ENCODE measurements at places on chromosomes 7 and 10.

DNA sequence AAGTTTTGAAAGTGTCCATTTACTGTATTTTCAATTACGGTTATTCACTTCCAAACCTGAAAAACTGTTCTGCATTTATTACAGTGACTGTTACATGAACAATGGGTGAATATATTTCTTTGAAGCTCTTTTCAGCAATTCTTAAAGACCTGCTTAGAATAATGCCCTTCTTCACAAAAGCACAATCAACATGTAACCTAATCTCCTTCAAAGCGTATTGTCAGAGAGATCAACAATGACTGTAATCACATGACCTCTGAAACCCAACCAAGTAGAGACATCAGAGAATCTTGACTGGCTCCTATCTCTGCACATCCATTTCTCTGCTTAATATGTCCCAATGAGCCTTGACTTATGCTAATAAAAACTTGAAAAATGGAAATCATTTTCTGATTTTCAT, 126.7 kb downstream of the NRCAM start:
- DNase-seq: no peak

DNA sequence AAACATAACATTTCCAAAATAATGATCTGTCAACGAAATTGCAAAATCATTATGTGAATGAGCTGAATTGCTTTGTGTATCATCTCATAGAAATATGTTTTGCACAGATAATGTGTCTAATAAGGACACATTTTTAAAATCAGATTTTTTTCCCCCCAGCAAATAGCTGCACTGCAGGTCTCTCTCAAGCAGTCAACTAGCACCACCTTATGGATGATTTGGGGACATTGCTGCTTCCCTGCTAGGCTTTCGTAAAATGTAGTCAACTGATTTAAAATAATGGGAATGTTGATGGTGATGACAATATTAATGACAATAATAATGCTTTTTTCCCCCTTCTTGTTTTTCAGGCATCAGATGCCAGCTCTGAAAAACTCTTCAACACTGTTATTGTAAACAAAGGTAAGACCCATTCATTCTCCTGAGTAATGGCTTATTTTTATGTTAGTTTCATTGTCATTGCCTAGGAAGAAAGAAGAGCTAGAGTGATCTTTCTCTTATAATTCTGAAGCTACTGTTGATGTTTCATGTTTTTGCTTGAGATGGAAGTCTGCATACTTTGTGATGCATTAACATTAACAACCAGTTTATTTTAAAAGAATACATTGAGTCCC, 433.6 kb upstream of the GALNT17 start:
- peak; percentile 72 for DNase-seq

DNA sequence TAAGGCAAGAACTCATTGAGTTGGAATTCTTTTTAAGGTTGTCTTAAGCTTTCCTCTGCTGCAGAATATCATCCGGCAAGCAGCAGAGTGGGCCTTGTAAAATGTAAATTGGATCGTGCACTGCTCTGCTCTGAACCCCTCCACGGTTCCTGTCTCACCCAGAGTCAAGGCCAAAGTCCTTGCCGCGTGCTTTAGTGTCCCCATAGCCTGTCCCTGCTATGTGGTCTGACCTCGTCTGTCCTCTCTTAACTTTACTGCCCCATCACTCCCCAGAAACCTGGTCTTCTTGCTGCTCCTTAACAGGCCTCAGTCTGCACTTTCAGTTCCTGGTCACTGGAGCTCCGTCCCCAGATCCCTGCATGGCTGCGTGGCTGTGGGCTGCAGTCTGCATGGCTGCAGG, 121.6 kb upstream of the SDK1 start:
- DNase-seq: no peak

DNA sequence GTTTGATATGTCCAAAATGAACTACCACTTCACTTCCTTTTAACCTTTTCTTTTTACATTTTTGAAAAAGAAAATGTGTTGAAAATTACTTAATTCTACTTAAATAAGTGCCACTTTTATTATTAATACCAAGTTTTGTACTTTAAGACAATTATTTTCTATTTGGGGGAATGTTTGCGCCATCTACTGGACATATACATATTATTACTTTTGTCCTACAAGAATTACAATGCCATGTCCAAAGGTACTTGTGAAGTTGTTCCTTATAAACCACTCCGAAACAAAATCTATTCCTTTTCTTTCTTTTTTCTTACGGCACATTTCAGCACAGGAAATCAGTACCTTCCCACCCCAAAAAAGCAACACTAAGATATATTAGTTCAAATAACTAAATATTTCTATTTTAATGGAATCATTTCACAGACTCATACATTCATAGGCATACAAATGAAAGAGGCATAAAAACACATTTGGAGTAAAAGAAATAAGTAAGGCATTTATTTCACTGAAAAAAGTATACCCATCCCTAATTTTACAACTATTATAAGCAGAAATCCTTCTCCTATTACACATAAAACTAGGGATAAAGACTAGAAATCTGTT, 169.9 kb downstream of the RNF133 start:
- DNase-seq: peak; percentile 44

DNA sequence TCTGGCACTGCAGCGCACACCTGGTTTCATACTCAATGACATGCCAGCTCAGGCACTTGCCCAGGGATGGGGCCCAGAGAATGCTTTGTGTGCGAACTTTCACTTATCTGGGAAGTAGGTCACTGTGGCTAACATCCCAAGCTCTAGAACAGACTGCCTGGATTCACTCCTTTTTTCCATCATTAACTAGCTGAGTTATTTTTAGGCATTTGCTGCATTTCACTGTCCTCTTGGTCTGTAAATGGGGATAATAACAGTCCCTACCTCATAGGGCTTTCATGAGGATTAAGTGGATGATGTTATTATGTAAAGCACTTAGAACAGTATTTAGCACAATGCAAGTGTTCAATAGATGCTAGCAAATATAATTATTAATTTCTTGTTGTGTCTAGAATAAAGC, 98.7 kb upstream of the DOCK1 start:
- DNase-seq: no peak

GRCh38 chr7:158975526-158976467, 119.4 kb downstream of the DYNC2I1 start:
- no peak for DNase-seq

- DNase-seq: no peak
Observed at GRCh38 chr7:2781636-2782035, 62.5 kb downstream of the GNA12 start.

DNA sequence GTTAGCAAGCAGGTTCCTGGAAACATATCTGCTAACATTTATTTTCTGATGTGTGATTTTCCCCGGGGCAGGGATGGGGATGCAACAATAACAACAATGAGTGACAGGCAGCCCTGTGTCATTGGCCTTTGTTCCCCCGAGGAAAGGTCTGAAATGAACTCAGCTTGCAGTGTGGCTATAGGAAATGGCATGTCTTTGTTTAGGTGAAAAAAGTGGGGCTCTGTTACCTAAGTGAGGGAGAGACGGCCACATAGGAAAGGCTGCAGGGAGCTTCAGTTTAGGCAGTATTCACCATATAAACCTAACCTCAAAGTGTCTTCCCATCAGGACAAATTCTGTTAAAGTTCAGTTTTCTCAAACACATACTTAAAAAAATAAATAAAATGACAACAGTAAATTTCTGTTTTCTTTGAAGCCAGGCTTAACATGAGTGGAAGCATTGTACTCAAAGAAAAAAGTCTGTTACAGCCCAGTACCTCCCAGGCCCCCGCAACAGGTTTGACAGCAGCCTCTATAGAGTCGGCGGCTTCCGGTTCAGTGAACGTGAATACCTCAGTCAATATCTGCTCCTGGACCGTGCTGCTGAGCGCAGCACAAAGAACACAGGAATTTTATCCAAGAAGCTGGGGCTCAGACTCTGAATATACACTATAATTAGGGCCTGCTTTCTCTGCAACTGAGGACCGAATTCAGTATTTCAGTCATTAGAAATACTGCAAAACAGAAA, 168.3 kb downstream of the GLI3 start:
- no peak for DNase-seq

- DNase-seq: no peak
Observed at GRCh38 chr10:90047243-90047729, 345.9 kb downstream of the KIF20B start.

DNA sequence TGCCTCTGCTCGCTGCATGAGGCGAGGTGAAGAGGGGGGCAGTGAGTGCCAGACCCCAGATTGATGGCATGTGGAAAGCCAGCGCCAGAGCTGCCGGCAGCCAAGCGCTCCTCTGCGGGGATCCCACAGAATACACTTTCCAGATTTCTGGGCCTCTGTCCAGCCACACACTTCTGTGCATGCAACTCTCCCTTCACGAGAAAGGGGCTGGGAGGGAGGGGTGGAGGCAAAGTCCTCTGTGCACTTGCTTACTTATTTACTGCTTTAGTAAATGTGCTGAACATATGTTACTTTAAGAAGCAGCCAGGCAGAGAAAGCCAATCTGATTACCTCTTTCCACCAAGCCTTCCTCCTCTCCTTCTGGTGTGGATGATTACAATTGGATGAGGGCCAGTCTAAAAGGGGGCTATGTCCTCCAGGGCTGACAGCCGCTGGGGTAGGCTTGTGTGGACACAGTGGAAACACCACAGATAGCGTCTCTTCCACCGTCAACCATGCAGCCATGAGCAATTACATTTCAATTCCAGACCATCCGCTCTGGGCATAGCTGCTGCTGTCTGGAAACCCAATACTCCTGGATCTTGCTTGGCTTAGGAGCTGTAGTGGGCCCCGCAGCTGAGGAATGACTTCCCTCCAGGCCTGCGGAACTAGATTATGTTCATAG, 322.8 kb upstream of the ANKRD30A start:
- DNase-seq: peak; percentile 30

GRCh38 chr7:4645246-4645645, 36.8 kb upstream of the FOXK1 start:
- DNase-seq: peak; percentile 65

GRCh38 chr7:100469227-100470044, 5.4 kb upstream of the SPACDR start:
- DNase-seq: peak; percentile 74

DNA sequence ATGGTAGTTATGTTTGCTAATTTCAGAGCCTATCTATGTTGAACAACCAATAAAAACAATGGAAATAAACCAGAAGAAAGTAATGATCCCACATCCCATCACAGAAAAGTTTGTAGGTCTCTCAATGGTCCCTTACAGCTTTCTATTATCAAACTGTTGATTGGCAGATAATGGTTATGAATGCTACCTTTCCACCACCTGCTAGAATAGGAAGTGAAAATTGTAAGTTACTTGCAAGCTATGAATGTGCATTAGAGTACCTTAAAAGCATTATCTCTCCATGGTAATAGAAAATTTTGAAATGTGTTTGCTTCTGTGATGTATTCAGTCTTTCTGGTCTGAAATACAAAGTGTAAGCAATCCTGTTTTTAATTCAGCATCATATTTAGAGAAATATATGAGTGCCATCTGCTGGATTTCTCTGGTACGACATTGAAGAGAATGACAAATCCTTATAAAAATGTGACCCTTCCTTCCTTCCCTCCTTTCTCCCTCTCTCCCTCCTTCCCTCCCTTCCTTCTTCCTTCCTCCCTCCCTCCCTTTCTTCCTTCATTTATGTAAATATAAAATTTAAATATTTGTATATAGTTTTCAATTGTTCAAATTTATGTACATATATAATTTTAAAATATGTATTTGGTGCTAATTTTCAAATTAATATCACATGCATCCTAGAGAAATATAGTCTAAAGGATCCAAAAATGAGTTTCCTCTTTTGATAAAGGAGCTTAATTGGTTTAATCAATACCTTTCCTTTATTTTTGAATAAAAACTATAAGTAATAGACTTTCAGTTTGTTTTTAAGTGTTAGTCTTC, 41.4 kb upstream of the PNLIPRP3 start:
- DNase-seq: peak; percentile 40

DNA sequence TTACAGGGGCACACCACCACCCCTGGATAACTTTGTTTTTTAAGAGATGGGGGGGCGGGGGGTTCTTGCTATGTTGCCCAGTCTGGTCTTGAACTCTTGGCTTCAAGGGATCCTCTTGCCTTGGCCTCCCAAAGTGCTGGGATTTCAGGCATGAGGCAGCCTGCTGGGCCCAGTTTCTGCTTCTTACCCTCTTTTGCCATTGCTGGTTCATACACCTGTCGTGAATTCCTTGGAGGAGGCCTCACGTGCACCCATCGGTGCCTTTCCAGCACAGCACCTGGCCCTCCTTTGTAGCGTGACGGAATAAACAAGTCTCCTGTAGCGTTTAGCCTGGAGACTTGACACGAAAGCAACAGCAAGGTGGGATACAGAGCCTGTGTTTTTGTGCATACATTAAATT, 75.5 kb downstream of the CARD11 start:
- no peak for DNase-seq

GRCh38 chr10:76285012-76285411, 853.6 kb downstream of the LRMDA start:
- DNase-seq: peak; percentile 93

GRCh38 chr10:133139551-133140065, 20.4 kb upstream of the KNDC1 start:
- no peak for DNase-seq

DNA sequence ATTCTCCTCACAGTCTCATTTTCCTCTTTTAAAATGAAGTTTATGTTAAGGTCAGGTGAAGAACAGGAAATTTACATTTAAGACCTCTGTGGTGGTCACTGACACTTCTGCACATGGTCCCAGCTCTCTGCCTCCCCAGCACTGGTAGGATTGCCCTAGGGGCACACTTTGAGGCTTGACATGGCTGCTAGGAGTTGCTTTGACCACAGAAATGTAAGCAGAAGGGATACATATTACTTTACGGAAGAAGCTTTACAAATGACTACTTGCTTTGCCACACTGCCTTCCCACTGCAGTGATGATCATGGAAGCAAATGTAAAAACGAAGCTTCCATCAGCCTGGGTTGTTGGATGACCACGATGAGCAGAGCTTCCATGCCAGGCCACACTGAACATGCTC, 53.1 kb upstream of the RSU1 start:
- peak; percentile 71 for DNase-seq

GRCh38 chr7:37142958-37143357, 305.7 kb downstream of the ELMO1 start:
- peak; percentile 15 for DNase-seq

DNA sequence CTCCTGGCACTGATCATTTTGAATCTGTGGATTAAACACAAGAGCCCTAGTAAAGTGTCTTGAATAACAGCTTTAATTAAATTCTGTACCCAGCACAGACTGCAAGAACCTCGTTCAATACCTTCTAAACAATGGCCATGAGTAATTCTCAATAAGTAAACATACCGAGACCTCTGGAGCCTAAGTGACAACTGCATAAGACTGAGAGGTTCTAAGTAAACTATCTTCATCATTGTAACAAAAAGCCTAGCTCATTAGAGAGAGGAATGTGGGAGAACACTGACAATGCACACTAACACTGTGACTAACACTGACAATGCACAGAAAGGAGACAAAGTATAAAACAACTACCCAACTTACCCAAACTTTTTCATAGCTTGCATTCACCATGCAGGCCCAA, 117.4 kb downstream of the ELAPOR2 start:
- peak; percentile 15 for DNase-seq

GRCh38 chr10:116278846-116279245, 5.8 kb upstream of the GFRA1 start:
- peak; percentile 69 for DNase-seq

DNA sequence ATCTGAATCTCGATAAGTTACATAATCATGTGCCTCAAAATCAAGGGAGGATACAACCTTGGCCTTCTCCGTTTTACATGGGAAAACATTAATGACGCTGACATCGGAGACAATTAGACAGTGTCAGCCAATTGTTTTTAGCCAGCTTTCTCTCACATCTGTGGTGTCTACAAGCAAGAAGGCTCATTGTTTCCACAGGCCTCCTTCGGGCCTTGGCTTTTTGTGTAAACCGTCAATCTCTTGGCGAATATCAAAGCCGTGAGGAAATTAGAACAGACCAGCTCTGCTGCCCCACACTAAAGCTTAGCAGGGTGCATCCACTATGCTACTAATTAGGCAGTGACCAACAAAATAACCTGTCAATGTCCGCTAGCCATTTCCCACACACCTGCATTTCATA, 43.2 kb downstream of the VAX1 start:
- DNase-seq: no peak

Data from EH (cell line).